GM12865 (cell line): ENCODE measurements at places on chromosomes 11 and 22.

- DNase-seq, result no peak
These were observed 53.5 kb downstream of the TEAD1 start for GRCh38 chr11:12727563-12728211.

DNA sequence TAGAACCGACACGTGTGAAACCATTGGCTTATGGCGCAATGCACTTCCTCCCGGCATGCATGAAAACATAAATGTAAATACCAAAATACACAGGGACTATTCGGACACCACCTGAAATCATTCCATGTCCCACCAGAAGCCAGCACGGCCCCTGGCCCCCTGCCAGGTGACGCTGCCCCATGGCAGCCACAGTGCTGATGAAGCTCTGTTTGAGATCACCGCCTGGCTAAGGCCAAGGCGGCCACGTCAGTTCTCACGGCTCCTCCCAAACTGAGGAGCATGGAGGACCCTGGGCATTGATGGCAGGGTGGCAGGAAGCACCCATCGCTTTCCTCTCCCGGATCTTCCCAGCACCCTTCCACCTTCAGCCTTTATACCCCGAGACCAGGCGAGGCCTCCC lies 89.5 kb downstream of the CDKN1C start:
- no peak for DNase-seq

DNA sequence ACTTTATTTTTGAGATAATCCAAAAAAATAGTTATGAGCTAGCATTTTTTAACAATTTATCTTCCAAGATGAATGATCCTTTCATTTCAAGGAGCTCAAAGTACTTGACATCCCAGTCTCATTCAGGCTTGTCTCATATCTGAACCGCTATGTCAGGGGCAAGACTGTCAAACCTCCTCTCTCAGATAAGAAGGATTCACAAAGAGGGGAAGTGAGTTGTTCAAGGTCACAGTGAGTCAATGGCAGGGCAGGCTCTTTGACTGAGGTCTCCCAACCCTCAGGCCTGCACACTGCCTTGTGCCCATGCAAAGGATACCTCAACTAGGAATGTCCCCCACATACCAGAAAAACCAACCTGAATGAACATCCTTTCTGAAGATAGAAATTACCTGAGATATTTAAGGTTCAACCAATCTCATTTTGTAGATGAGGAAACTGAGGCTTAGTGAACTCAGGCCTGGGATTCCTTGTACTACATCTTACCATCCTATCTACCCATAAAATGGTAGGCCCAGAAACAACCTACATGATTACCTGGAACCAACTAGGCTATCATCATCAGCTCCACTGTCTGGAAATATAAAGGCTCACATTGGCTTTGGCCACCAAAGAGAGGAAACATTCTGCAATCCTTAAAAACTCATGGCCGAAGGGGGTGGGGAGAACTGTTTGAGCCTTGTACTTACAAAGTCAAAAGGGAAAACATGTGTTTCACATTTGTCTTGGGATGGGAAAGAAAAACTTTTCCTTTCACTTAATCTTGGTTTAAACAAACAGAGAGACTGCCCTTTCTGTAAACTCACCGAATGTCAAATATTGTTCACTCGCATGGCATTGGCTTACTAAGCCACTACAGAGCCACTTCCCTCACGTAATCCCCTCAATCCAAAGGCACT lies 51.1 kb downstream of the LIF start:
- DNase-seq, result no peak

GRCh38 chr22:29391546-29391945 lies 3.2 kb upstream of the AP1B1 start:
- no peak for DNase-seq

GRCh38 chr11:40293655-40294348 lies 1165.7 kb downstream of the LRRC4C start:
- DNase-seq, result peak; percentile 70

- no peak for DNase-seq
These were observed 151.8 kb upstream of the CCDC90B start for GRCh38 chr11:83437939-83438338.

- DNase-seq, result no peak
These were observed 99.4 kb downstream of the SHANK2 start for GRCh38 chr11:71153005-71153390.

DNA sequence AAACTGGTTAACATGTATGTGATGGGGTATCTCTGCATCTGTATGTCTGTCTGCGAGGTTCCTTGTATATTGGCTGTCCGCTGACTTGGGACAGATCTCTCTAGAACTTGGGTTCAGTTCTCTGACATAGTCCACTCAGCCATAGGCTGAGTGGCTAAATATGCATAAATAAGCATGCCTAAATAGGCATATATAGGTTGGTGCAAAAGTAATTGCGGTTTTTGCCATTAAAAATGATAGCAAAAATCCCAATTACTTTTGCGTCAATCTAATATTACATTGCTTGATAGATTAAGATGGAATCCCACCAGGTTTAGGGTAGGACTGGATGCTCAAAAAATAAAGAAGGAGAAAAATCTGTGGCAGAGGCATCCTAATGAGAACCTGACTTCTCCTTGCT lies 8.8 kb downstream of the LRRC55 start:
- DNase-seq, result no peak

GRCh38 chr11:76119032-76119431 lies 87.3 kb downstream of the WNT11 start:
- DNase-seq, result no peak

- no peak for DNase-seq
These were observed 118.5 kb upstream of the ARHGAP20 start for GRCh38 chr11:110830747-110831146.

DNA sequence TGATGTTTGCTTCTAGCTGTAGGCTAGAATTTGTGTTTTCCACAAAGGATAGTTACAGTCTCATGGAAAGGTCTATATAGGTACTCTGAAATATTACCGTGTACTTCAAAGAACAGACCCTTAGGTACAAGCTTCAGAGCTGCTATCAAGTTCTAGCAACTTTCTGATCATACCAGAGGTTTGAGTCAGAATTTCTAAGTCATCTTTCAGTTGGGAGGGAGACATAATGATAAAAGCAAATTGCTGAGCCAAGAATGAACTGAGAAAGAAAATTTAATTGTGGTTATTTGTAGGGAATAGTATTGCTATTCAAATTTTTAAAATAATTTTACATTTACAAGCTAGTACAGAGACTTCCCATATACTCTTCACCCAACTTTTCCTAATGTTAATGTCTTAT lies 19.9 kb upstream of the ME3 start:
- no peak for DNase-seq

DNA sequence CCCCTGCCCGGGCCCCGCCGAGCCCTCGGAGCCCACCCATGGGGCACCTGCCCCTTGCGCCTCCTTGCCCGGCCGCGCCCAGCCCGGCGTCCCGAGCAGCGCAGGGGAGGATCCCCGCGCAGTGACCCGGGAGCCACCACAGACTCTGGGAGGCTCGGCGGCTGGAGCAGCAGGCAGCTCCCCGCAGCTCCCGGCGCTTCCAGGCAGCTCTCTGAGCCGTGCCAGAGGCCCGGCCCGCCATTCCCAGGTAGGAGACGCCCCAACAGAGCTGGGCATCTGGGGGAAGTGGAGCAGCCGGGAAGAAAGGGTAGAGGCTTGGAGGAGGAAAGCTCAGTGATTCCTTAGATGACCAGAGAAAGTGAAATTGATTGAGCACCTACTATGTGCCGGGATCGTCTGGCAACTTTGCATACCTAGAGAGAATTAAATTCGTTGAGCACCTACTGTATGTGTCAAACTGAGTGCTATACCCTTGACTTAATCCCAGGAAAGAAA lies 670 bp downstream of the RASD2 start:
- no peak for DNase-seq

GRCh38 chr22:46734830-46735453 lies 3.1 kb downstream of the CERK start:
- DNase-seq, result peak; percentile 88

- DNase-seq, result peak; percentile 55
These were observed 579 bp upstream of the RASD2 start for GRCh38 chr22:35539910-35540594.

DNA sequence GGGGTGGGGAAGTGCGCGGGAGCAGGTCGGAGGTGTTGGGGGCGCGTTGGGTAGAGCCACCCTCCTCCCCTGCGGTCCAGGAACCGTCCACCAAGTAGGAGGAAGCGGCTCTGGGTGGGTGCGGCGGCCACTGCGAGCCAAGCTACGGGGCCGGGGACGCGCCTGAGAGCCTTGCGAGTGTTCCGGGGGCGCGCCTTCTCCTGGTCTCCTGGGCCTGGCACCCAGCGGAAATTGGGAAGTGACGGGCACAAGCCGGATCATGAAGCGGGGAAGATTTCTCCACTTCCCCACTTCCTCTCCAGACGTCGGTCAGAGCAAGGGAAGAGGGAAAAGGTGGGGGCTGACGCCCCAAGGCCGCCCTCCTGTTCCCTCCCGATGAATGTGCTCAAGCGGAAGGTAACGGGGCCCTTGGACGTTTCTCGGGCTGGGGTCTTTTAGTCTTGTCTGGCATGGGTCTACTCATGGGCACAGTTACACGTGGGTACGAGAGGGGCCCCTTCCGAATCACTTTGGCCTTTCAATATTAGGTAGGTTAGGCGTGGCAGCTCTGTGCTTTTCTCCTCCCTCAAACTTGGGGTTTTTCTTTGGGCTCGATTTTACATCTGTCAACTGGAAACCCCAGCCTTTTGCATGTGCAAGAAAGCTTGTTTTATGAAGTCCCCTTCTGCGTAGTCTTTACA lies 865 bp downstream of the RBM14 start:
- DNase-seq, result no peak

DNA sequence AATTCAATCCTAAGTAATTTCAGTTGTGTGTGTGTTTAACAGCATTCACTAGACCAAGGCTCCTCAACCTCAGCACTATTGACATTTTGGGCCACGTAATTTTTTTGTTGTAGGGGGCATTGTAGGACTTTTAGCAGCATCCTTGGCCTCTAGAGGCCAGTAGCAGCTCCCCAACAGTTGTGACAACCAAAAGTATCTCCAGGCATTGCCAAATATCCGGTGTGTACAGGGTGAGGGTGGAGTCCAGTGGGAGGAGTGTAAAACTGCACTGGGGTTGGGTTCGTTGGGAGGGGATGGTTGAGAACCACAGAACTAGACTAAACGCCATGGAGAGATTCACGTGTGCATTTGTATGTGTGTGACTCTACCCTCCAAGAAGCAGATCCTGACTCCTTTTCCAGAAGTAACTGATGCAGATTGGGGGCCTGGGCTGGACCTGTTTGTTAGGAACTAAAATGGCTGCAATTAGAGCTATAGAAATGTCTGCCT lies 5.9 kb upstream of the PHF21A start:
- peak; percentile 77 for DNase-seq

- DNase-seq, result peak; percentile 48
These were observed 90.3 kb upstream of the MTMR2 start for GRCh38 chr11:96014217-96014616.

DNA sequence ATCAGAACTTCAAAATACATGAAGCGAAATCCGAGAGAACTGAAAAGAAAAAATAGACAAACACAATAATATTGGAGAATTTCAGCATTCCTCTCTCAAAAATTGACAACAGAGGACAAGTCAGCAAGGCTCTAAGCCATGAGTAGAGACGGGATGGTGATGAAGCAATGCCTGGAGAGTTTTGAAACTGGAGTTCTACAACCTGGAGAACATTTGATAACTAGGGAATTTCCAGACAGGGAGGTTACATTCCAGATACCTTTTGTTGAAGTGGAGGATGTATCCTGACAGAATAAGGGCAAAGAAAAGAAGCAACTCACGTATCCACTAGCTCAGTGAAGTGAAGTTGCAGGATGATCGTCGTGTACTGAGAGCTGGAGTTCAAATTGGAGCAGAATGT lies 291.4 kb downstream of the CTTN start:
- no peak for DNase-seq

DNA sequence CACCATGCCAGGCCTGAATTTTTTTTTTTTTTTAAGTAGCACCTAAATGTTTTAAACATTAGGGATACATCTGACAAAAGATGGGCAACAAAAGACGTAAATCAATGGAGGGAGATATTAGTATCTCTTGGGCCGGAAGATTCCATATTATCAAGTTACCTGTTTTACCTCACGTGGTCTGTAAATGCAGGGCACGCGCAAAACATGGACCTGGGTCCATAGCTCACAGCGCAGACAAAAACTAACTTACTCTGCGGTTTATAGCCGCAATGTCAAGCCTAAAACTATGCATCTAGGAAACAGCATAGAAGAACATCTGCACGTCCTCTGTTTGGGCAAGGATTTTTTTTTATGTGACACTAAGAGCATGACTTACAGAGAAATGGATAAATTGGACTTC lies 31.5 kb upstream of the PANX2 start:
- DNase-seq, result no peak

DNA sequence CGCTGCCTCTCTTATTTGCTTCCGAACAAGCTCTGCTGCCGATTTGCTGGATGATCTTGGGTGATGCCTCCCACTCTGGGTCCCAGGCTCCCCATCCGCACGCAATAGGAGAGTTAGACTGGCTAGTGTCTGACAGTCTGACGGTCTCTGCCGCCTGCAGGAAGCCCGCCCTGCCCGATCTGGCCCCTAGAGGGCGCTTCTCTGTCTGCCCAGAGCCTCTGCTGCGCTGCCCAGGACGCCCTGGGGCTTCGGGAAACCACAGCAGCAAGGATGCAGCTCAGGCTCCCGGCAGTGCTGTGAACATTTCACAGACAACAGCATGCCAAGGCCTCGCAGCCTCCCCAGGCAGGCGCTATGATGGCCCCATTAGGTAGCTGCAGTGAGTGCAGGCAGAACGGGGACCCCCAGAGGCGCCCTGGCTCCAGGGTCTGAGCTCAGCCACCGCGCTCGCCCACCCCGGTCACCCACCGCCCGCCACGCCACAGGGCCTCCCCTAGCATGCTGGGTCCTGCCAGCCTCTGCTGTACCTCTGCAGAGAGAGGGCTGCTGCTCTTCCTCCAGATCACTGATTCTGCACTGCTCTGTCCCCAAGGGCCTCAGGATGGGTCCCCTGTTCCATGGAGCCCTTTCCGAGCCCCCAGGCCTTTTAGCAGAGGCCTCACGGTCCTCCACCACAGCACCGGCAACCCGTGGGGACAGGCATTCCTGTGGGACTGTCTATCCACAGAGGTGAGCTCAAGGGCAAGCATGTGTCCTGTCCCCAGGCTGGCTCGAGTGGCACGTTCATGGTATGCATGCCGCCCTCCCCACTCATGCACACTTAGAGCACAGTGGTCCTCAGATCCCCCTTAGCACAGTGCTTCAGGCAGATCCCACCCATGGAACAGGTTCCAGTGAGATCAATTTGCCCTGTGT lies 4.3 kb upstream of the BAIAP2L2 start:
- peak; percentile 84 for DNase-seq

DNA sequence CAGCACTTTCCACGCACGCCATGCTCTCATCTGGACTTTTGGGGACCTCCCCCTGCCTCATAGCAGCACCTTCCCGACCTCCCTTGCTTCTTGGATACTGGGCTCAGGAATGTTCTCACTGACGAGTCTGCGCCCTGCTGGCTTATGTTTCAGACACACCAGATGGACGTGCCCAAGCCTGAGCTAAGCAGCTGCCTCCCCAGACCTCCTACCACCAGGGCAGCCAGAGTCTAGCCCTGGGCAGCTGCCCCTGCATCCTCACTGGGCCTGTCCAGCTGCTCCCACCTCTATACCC lies 13.2 kb upstream of the RGL4 start:
- DNase-seq, result no peak
